Natural killer cell treated with Interleukin-12 subunit alpha and Interleukin-12 subunit beta and Interleukin-15 and Interleukin-18, amount 100 ng/mL, for 72 hours (primary cell): ENCODE measurements at places on chromosomes 6 and 20.

DNA sequence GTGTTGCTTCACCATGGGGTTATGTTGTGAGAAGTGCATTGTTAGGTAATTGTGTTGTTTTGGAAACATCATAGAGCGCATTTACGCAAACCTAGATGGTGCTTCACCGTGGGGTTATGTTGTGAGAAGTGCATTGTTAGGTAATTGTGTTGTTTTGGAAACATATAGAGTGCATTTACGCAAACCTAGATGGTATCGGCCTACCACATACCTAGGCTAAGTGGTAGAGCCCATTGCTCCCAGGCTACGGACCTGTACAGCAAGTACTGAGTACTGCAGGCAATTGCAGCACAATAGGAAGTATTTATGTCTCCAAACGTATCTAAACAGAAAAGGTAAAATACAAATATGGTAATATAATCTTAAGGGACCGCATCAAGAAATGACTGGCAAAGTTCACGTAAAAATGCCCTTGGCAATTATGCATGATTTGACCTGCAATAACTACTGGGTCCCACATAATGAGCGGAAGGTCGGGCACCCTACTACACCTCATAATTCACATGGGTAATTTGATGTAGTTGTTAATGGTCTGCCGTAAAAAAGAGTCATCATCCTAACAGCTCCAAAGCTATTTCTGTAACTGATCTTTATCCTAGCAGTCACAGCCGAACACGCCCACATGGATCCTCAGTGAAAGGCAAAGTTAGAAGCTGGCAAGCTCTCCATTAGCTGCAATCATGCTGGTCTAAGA is 76.0 kb downstream of the RSPH3 start:
- no peak overlapping the region for H3K27ac ChIP-seq
- no peak for DNase-seq
- no peak overlapping the region for H3K4me3 ChIP-seq
- H3K4me1 ChIP-seq = peaks cover 3% of the 10 kb centered on the region

DNA sequence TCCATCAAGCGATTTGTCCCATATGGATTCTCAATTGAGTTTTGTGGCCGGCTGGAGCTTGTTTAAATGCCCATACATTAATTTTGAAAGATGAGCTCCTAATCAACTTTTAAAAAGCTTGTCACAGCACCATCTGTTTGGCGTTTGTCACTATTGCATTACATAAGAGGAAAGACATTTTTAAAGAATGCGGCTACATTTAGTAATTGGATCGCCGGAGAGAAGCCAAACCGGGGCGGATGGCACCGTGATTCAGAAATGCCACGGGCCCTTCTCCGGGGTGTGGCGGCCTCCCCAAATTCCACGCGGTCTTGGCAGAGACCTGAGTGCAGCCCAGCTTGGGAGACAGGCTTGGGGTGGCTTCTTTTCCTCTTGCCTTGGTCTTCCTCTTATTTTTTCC is 67.7 kb upstream of the ZNFX1 start:
- no peaks in the 10 kb centered on the region for H3K4me1 ChIP-seq
- no peak overlapping the region for H3K4me3 ChIP-seq
- no peak for DNase-seq
- no peaks in the 10 kb centered on the region for H3K36me3 ChIP-seq

DNA sequence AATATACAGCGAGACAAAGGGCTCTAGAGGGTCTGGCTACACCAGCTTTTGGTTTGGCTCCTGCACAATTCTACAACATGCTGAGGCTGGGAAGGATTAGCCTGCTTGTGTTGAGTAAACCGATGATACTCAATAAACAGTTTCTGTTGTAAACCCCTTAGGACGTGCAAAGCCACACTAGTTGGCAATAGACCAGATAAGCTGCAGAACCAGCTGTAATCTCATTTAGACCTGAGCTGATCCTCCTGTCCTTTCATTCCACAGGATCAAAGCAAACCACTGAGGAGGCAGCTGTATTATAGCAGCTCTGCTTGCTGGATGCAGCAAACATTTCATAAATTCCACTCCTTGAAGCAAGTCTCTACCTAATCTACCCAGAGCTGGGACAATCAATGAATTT is 79.7 kb downstream of the MMS22L start:
- no peak overlapping the region for H3K4me3 ChIP-seq
- H3K36me3 ChIP-seq = no peaks in the 10 kb centered on the region
- no peak for DNase-seq
- no peaks in the 10 kb centered on the region for H3K27me3 ChIP-seq

- H3K4me1 ChIP-seq = no peaks in the 10 kb centered on the region
- H3K27me3 ChIP-seq = peaks cover 12% of the 10 kb centered on the region
- DNase-seq = no peak
- peaks cover 6% of the 10 kb centered on the region for H3K36me3 ChIP-seq
- no peak overlapping the region for H3K4me3 ChIP-seq
Observed at GRCh38 chr6:155216312-155217046, 47.3 kb upstream of the CLDN20 start.

DNA sequence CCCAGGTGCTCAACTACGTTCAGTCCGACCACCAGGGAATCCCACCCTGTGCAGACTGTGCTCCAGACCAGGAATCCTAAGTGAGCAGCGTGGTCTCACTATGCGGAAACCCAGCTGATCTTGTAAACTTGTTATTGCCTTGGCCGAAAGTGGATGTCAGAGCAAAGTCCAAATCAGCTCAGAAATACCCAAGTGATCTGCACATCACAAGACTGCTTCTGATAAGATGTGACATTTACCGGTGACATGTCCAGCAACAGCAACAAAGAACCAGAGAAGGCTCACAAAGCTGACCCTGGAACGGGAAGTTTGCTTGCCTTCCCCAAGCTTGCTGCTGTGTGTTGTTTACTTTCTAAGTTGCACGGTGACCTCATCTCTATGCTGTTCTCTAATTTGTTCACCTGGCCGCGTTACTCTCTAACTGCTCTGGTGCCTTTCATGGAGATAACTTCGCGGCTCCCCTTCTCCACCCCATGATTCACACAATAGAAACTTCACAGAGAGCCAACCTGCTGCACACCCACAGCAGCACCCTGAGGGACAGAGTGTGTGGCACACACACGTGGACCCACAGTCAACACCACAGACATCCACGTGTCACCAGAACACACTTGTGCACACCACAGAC is 1.7 kb downstream of the BNIP5 start:
- peak; percentile 40 for DNase-seq
- H3K4me1 ChIP-seq = peaks cover 6% of the 10 kb centered on the region
- H3K36me3 ChIP-seq = no peaks in the 10 kb centered on the region
- H3K27me3 ChIP-seq = peaks cover 45% of the 10 kb centered on the region

DNA sequence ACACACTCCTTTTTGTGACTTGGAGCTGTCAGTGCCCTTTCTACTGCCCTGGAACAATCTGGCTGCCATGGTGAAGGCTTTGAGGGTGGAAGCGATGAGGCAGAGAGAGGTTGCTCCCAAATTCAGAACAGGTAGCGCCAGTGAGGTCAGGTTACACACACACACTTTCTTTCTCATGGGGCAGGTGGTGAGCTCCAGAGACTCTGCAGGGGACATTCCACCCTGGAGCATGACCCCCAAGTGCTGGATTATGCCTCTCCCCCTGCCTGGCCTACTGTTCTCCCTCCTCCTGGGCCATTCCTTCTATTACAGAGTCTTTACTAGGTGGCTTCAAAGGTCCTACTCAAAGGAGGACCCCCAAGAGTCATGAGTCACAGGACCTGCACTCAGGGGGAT is 98.0 kb downstream of the EYA2 start:
- DNase-seq = no peak
- H3K27ac ChIP-seq = no peak overlapping the region
- no peaks in the 10 kb centered on the region for H3K36me3 ChIP-seq
- H3K4me3 ChIP-seq = no peak overlapping the region

DNA sequence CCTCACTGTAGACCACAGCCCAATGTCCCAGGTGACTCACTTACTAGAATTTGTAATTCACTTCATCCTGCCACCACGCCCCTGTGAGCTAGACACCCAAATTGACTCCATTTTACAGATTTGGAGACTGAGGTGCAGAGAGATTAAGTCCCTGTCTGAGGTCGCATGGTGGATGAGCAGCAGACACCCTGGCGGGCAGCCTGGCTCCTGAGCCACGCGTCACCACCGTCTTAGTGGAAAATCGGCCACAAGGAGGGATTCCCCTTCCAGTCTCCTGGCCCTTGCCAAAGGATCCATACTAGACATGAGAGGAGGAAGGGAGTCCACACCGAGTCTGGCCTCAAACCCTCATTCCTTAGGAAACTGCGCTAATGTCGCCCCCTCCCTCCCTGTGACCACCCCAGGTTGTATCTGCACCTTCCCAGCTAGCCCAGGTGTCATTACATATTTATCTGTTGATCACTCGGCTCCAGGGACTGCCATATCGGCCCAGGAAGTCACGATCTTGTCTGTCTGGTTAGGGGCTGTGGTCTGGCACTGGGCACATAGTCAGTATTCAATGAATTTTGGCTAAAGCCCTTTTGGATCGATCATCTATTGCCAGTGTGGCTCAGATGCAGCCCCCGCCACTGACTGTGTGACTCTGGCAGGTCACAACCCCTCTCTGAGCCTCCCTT is 25.7 kb upstream of the PTGIS start:
- peak overlapping the region; percentile 95 for H3K4me3 ChIP-seq
- DNase-seq = no peak
- peak overlapping the region; percentile 100 for H3K27ac ChIP-seq
- H3K27me3 ChIP-seq = no peaks in the 10 kb centered on the region
- H3K4me1 ChIP-seq = peaks cover 68% of the 10 kb centered on the region

GRCh38 chr20:54646156-54646517 is 170.7 kb downstream of the DOK5 start:
- H3K4me3 ChIP-seq = no peak overlapping the region
- no peaks in the 10 kb centered on the region for H3K36me3 ChIP-seq
- H3K27me3 ChIP-seq = peaks cover 14% of the 10 kb centered on the region
- no peaks in the 10 kb centered on the region for H3K4me1 ChIP-seq
- no peak for DNase-seq
- no peak overlapping the region for H3K27ac ChIP-seq

- H3K27me3 ChIP-seq = no peaks in the 10 kb centered on the region
- DNase-seq = no peak
- H3K4me1 ChIP-seq = peaks cover 35% of the 10 kb centered on the region
- H3K27ac ChIP-seq = peak overlapping the region; percentile 8
Observed at GRCh38 chr20:47262365-47263013, 94.0 kb downstream of the ZMYND8 start.

GRCh38 chr6:128343706-128344105 is 176.7 kb downstream of the PTPRK start:
- no peaks in the 10 kb centered on the region for H3K4me1 ChIP-seq
- H3K36me3 ChIP-seq = no peaks in the 10 kb centered on the region
- H3K27ac ChIP-seq = no peak overlapping the region
- no peak overlapping the region for H3K4me3 ChIP-seq
- no peak for DNase-seq

- H3K4me1 ChIP-seq = no peaks in the 10 kb centered on the region
- H3K4me3 ChIP-seq = no peak overlapping the region
- DNase-seq = no peak
- no peak overlapping the region for H3K27ac ChIP-seq
Observed at GRCh38 chr20:24610341-24611115, 141.1 kb downstream of the SYNDIG1 start.

- H3K27me3 ChIP-seq = peaks cover 7% of the 10 kb centered on the region
- no peak overlapping the region for H3K27ac ChIP-seq
- no peak overlapping the region for H3K4me3 ChIP-seq
- H3K36me3 ChIP-seq = no peaks in the 10 kb centered on the region
Observed at GRCh38 chr20:52204136-52204535, 12.6 kb upstream of the ZFP64 start.

- no peak for DNase-seq
- no peaks in the 10 kb centered on the region for H3K4me1 ChIP-seq
- H3K27me3 ChIP-seq = peaks cover 24% of the 10 kb centered on the region
- H3K36me3 ChIP-seq = peaks cover 7% of the 10 kb centered on the region
- no peak overlapping the region for H3K27ac ChIP-seq
Observed at GRCh38 chr20:23235173-23236027, 115.2 kb upstream of the NXT1 start.
